ENCODE measurements at places on chromosomes 5 and 9.

DNA sequence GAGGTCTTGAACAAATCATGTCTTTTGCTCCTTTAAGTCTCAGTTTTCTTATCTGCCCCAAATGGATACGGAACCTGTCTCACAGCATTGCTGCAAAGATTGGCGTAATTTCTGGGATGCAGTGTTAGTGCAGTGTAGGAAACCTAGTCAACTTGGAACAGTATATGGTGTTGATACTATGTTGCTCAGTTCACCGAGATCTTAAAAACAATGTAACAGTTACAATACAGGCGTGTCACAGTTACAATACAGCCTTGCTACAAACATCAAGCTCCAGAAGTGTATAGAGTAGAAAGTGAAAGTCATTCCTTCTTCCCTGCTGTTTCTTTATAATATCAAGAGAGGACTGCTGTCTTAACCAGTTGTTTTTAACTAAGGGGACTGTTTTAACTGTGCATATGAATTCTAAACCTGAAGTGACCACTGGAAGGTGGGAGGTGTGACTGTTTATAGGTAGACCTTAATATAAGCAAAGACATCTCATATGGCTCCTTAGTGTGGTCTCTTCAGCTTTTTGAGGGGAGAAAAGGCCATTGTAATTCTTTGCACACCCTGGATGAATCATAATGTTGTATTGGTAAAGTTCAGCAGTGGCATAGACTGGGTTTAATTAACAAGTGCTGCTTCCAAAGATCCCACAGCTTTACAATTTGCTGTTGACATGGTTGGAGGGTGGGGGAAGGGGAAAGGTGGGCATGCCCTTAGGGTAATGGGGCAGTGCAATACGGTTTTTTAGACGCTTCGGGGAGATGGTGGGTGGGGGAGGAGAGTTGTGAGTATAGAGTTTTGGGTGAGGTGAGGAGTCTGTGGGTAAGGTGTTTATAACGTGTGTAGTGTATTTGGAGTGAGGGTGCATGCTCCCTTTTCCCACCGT is 12.9 kb downstream of the PRRC2B start:
- no peak for DNase-seq

GRCh38 chr5:117160391-117160790 is 585.8 kb upstream of the SEMA6A start:
- DNase-seq: no peak

- DNase-seq: no peak
Observed at GRCh38 chr5:109016300-109016699, 268.6 kb downstream of the FER start.

- DNase-seq: no peak
Observed at GRCh38 chr5:68260467-68260866, 44.9 kb downstream of the PIK3R1 start.

DNA sequence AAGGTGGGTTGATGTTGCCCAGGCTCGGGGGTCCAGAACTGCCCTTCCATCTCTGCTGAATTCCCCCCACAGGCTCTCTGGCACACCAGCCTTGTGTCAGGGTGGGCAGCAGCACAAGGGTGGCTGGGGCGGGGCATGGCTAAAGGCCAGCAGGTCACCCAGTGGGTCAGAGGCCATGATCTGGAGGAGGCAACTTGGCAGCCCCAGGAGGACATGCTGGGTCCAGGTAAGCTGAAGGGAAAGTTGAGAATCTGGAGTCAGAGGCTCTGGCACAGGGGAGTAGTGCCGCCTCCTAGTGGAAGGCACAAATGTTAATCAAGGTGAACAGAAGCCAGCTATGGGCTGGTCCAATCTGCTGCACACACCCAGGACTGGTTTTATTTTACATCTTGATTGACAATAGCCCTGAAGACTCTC is 6.2 kb downstream of the TMEM8B start:
- no peak for DNase-seq

DNA sequence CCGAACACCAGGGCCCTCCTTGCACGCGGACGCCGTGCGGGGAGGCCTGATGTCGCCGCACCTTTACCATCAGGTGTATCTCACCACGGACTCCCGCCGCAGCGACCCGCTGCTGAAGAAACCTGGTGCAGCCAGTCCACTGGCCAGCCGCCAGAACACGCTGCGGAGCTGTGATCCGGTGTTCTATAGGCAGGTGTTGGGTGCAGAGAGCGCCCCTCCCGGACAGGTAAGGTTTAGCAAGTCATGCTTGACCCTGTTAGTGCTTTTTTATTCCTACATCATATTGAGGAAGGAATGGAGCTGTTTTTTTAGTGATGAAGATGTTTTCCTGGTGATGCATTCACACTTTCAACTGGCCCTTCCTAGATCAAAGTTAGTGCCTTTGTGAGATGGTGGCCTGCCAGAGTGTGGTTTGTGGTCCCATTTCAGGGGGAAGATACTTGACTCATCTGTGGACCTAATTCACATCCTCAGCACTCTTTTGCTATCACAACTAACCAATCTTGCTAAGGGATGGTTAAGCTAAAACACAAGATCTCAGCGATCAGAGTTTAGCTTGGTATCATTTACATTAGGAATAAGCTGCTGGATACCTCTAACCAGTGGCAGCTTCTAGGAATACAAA is 2.7 kb downstream of the PCDHGC3 start:
- no peak for DNase-seq

DNA sequence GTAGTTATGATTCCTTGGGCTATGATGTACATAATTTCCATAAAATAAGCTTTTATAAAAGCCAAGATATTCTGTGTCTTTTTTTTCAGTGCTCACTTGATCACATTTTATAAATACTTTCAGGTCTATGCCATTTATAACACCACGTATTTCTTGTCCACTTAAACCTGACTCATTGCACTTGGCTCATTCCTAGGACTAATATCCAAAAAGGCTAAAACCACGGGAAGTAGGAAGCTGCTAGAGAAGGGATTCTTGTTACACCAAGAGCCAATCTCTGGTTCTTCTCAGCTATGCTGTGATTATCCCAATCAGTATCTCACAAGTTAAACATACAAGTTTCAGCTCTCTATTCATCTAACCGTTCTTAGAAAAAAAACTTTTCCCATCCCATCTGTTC is 80.4 kb upstream of the CDH6 start:
- DNase-seq: no peak

DNA sequence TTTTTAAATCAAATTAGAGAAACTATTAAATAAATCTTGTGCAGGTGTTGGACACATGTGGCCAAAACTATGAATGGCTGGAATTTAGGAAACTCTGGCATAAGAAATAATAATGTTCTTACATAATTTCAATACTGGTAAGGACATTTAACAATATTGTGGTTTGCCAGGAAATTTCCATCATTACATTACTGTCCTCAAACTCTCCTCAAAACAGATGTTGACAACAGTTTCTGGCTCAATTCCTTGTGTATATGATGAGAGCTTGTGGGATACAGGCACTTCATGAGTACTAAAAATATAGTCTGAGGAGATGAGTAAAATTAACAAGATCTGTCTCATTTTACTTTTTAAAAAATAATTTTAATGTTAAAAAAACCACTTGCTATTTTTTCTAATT is 27.9 kb downstream of the MCTP1 start:
- DNase-seq: no peak

- DNase-seq: no peak
Observed at GRCh38 chr5:108028412-108028811, 353.5 kb downstream of the FBXL17 start.

DNA sequence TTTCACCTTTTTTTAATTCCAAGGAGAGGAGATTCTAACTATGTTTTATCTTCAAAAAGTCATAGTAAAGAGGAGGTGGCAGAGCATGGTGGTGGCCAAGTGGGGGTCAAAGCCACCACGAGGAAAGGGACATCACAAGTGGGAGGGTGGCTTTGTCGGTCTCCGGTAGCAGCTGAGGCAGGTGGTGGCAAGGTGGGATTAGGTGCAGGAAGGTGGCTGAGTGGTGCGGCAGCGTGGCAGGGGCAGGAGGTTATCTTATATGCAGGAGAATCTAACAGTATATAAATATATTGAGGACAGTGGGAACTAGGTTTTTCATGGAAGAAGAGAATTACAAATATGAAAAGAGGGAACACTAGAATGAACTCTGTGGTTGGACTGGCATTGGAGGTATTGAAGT is 196.8 kb downstream of the FSTL4 start:
- DNase-seq: no peak

- DNase-seq: peak; percentile 24
Observed at GRCh38 chr5:43661102-43661501, 58.1 kb downstream of the NNT start.

- no peak for DNase-seq
Observed at GRCh38 chr9:12625844-12626243, 67.3 kb upstream of the TYRP1 start.

DNA sequence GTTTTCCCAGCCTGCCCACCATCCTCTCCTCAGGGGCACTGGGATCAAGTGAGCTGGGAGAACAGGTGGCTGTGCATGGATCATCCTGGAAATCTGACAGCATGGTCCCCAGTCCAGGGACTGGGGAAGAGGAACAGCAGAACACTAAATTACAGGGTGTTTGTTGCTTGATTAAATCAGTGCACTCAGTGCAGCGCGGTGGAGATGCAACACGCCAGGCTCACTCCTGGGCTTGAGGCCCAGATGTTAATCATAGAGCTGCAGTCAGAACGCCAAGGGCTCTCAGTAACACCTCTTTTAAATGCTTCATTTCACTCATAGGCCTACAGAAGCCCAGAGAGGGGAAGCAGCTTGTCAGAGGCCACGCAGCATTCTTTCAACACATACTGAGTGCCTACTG is 14.2 kb upstream of the LARP1 start:
- DNase-seq: no peak

DNA sequence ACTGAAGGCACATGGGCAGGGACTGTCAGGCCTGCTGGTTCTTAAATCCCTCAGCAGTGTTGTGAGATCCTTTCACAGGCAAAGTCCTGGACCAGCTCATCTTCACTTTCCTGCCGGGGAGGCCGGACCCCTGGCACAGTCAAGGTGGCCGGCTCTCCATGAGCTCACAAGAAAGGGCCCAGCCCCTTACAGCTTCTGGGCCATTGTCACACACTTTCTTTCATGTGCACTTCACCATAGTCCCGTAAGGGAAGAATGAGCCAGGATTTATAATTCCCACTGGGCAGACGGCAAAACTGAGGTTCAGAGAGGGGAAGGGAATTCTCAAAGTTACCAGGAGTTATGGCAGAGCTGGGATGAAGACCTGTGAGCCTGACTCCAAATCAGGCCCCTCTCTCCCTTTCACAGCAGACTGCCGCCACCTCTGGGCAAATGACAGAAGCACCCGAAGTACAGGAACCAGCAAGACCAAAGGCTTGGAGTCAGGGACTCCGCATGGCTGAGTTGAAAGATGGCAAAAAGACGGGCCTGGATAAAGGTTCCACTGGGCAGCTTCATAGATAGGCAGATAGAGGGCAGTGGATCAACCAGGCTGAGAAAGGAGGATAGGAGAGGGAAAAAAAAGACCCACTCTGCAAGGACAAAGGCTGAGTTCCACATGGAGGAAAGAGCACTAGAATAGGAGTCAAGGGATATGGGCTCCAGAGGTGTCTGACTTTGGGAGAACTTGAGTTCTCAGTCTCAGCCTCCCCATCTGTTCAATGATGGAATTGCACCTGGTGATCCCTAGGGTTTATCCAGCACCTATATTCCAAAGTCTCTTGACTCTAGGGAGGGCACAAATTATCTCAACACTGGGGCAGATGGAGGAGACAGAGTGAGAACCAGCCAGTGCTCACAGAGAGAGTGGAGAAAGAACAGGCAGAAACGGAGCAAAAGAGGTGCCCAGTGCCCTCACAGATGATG is 128.7 kb downstream of the PAX5 start:
- DNase-seq: no peak

DNA sequence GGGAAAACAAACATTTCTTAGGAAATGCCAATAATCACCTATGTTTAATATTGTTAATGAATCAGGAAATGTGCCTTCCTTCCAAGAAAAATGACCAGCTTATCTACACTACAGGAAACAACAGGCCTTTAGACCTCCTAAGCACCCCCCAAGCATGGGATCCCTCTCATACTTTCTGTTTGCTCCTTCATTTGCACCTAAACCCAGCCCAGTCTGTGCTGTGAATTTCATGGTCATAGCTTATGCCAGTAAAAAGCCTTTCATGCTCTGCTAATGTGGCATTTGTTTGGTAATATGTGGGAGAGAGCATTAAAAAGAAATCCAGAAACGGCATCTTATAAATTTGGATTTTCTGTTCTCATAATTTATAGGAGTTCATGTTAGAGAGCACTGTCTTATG is 511.1 kb downstream of the EBF1 start:
- DNase-seq: no peak

DNA sequence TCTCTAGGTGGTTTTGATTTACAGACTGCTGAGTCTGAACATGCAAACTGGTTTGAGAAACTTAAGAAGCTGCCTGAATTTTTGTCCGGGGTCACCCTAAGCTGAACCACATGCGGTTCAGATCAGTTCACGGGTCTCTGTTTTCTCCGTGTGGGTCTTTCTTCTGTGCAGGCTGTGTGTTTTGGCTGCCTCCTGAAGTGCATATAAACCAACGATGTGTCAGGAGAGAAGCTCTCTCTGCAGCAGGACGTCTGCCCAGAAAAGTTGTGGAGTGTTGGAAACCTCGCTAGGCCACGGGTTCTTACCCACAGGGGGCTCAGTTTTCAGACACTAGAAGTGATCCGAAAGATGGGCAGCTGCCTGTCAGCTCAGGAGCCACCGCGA is 364.2 kb downstream of the IRX2 start:
- no peak for DNase-seq

DNA sequence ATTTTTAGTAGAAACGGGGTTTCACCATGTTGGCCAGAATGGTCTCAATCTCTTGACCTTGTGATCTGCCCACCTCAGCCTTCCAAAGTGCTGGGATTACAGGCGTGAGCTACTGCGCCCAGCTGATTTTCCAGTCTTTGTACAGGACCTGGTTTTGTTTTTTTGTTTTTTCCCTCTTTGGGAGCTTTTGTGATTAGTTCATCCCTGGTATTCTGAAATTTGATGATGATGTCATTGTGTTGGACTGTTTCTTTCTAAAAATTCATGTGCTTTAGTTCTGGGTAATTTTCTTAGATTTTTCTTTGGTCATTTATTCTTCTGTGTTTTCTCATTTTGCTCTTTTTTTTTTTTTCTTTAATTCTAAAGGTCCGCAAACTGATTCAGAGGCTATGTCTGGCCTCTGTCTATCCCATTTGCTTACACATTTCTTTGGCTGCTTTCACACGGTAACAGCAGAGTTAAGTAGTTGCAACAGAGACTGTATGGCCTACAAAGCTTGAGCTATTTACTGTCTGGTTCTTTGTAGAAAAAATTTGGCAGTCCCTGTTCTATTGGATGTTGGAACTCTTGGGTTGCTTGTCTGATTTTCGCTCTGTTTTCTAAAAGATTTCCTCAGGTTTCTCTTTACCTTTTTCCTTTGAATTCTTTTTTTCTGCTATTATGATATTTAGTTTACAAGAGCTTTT is 24.8 kb downstream of the STX17 start:
- DNase-seq: no peak

DNA sequence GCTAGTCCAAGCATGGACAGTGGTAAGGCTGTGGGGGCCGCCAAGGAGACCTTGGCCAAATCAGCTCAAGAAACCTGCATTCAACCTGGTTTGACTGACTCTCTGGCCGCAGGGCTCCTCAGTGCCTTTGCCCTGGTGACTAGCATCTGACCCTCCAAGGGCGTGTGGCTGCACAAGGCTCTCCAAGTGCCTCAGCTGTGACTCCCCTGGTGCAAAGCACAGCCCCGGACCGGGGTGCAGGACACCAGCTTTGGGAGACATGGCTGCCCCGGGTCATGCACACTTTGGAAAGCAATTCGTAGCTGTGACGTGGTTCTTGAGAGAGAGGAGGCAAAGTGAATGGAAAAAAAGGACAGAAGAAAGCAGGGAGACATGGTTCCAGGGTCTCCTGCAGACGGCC is 245.2 kb upstream of the IRX2 start:
- no peak for DNase-seq

All from NCI-H2171 (cell line).